ENCODE measurements at places on chromosomes 3 and 15.

- no peak for DNase-seq
Measured at GRCh38 chr3:38590521-38590920, 59.0 kb downstream of the SCN5A start.

- no peak for DNase-seq
Measured at GRCh38 chr15:41278319-41278718, 47.3 kb downstream of the CHP1 start.

DNA sequence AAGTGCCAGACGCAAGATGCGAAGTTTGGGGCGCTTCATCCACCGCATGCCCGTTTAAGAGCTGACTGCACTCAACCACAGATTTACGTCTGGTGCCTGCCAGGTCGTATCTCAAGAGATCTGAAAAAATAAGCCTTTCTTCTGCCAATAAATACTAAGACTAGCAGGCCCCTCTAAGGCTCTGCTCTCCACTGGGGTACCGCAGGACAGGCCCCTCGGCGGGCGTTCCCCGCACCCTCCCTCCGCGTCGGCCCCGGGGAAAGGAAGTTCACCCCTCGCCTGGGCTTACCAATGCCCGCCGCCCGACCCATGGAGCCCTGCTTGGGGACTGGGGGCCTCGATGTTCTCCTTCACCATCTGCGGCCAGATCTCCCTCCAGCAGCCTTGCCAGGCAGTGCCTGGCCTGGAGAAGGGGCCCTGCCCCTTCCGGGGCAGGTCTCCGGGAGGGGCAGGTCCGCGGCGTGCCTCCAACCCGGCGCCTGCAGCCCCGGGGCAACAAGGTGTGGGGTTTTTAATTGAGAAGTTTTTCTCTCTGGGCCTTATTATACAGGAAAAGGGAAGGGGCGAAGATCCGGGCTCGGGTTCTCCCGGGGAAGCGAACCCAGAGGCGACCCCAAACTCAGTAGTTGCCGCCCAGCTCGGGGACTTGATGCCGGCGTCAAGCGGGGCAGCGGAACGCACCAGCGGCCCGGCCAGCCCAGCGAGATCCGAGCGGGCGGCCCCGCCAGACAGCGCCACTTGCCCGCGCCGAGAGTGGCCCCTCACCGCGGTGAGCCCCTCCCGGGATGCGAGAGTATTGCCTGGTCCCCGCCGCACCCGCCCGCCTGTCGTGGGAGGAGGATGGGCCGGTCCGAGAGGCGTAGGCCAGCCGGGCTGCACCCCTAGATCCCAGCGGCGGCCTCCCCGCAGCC lies 735 bp downstream of the GOLGA8B start:
- DNase-seq: peak; percentile 33

DNA sequence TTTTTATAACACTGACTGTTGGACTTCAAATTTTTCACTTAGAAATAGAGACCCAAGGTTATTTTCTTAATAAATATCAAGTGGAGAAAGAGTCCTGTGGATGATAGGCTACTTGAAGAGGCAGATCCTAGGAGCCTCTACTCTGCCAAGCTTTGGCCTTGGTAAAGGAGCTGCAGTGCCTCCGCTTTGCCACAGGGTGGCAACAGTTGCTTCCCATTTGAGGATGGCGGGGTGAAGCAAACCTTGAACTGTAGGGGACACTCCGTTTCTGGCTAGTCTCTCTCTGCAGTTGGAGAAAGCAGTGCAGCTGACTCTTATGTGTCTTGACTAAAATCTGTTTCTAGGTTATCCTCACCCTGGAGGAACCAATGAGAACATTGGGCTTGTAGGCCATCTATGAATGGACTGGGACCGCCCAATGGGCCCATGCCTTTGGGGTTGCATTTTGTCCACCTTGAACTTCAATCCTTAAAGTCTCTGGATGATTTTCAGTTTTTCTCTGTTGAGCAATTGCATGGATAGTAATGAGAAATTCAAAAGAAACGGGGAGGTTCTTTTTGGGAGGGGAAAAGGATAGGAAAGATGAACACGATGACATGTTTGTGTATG lies 9.8 kb downstream of the SCG5 start:
- peak; percentile 3 for DNase-seq

DNA sequence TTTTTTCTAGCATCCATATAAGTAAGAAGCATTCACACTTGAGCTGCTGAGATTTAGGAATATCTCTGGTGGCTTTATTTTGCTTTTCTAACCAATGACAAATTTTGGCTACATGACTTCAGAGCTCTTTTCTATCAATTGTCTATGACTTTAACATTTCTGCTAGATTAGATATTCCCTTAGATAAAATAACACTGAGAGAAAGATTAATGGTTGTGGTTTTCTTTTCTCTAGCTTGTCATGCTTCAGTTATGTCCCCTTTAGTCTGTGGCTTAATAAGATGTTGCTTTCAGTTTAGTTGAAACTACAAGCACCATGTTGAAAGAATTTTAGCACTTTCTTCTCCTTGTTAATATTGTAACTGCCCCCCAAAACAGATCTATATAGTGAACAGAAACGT lies 665.6 kb upstream of the CCDC54 start:
- no peak for DNase-seq

DNA sequence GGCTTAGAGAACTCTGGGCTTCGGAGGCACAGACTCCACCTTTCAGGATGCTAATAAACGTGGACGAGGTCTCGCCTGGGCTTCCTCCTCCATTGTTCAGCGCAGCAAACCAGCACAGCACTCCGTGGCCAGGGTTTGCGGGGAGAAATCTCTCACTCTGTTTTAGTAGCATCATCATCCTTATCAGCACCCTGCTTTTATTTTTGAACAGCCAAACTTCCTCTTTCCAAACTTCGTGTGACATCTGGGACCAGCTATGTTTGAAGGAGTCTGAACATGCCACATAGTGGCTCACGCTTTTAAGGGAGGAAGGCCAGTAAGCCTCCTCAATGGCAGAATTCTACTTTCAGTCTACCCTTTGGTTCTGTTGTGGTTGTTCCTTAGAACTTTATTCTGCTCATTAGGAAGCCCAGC lies 149.0 kb downstream of the PGPEP1L start:
- DNase-seq: no peak

DNA sequence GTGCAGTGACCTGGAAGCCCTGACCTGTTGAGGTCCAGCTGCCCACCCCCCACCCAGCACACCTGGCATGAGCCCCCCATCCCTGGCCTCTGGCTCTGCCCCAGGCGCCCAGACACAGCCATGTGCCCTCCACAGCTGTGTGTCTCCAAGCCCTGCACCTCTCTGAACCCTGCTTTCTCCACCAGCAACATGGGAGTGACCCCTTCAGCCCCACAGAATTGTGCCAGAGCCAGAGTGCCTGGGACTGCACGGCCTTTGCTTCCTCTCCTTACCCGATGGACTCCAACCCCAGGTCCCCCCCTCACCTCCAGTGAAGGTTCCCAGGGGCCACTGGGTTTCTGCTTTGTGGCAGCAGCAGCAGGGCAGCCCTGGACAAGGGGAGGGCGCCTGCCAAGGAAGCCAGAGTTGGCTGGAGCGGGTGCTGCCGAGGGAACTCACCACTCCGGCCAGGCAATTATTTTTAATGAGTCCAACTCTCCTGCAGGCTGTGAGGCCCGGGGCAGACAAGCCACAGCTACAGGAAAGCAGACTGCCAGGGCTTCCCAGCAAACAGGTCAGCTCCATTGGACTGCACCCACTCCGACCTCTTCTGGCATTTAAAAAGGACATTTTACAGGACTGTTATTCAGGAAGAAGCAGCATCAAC lies 24.1 kb downstream of the PRR20G start:
- no peak for DNase-seq

DNA sequence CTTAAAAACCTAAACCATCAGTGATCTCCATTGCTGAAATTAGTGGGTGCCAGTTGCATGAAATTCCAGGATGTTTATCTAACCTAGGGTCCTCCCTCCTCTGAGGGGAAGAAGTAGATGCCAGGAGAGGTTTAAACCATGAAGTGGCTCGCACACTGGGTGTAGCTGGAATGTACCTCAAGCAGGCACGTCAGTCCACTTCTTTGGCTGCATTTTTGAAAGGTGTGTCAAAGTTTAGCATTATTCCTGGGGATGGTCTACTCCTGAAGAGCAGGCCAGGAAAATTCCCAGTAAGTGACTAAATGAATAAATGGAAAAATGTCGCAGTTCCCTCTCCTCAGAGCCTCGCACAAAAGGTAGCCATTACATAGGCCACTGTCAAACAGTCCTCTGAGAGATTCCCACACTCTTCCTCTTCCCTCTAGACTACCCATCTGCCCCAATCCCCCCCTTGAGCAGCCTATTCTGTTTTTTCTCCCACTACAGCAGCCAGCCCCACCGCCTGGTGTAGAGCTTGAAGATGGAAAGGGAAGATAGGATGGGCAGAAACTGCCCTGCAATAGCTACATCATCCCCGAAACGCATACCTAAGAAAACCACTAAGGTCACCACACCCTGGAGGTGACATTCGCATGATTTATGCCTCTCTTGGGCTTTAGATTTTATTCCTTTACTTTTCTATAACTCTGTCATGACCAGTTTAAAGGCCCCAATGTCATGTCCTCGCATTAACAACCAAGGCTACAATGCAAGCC lies 655 bp upstream of the TMOD3 start:
- DNase-seq: no peak

GRCh38 chr3:54827056-54827687 lies 100.7 kb downstream of the LRTM1 start:
- DNase-seq: no peak

DNA sequence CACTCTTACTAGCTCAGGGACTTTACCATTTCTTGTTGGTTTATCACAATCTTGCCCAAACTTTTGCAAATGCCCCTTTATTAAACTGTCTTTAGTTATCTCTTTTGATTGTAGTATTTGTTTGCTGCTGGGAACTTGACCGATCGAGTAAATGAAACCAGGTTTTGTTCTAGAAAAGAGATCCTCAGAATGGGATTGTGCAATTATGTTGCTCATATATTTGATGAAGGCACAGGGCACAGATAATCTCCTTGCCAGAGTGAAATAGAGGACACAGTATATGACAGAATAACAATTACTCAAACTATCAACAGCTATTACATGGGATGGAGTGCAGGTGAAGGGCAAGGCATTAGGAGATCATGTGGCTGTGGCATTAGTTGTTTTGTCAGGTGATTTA lies 216.6 kb upstream of the RASGRP1 start:
- no peak for DNase-seq

Data from activated CD4-positive, alpha-beta T cell treated with anti-CD3 and anti-CD28 coated beads for 24 hours (primary cell).